ENCODE measurements at places on chromosomes 16 and 17.

DNA sequence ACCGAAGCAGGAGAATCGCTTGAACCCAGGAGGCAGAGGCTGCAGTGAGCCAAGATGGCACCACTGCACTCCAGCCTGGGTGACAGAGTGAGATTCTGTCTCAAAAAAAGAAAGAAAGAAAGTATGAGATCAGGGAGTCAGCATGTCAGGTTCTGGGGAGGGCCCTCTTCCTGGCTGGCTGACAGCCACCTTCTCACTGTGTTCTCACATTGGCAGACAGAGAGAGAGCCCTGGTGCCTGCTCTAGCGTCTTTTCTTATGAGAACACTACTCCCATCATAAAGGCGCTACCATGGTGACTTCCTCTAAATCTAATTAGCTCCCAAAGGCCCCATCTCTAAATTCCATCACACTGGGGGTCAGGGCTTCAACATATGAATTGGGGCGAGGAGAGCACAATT, 27.6 kb upstream of the RBBP6 start:
- DNase-seq: no peak

DNA sequence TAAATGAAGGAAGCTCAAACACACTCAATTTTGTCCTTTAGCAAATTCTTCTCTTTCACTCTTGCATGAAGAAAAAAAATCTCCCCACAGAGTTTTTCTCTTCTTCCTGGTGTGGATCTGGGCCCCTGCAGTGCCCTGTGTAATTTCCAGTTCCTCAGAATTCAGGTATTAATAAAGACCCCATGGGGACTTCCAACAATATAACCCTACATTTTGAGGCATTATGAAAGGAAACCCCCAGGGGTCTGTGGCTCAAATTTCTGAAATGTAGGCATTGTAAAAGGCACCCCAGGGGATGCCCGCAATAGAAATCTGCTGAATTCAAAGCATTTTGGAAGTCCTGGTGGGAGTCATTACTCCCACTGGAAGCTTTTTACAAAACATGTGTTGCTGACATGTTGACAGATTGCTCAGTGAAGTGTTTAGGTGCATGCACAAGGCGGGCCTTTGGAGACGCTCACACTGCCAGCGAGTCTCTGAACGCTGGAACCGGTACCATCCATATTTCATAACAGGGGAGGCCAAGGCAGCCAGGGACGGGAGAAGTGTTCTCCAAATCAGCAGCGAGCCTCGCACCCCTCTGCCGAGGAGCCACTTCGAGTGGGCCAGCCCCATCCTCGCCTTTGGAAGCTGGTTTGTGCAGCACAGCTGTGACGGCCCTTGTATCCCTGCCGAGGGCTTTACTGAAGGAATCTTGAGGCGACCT, 154.0 kb downstream of the ZNF423 start:
- no peak for DNase-seq

- no peak for DNase-seq
These were observed 18.4 kb downstream of the SAP30BP start for GRCh38 chr17:75685499-75685898.

- no peak for DNase-seq
These were observed 120.8 kb downstream of the ABCA8 start for GRCh38 chr17:68834328-68834836.

DNA sequence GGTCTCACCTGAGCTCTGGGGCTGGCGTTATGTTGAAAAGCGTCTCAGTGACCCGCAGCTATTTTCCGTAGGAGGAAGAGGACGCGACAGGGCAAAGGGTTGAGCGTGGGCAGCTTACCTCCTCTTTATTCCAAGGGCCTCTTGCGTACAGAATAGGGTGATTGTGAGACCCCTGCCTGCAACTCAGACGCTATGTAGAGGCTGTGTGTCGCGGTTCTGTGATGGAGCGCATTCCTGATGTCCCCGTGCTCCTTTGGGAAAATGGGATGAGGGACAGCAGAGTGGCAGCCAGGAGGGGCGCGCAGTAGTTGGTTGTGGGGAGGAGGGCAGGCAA, 531 bp upstream of the CDH8 start:
- DNase-seq: no peak

DNA sequence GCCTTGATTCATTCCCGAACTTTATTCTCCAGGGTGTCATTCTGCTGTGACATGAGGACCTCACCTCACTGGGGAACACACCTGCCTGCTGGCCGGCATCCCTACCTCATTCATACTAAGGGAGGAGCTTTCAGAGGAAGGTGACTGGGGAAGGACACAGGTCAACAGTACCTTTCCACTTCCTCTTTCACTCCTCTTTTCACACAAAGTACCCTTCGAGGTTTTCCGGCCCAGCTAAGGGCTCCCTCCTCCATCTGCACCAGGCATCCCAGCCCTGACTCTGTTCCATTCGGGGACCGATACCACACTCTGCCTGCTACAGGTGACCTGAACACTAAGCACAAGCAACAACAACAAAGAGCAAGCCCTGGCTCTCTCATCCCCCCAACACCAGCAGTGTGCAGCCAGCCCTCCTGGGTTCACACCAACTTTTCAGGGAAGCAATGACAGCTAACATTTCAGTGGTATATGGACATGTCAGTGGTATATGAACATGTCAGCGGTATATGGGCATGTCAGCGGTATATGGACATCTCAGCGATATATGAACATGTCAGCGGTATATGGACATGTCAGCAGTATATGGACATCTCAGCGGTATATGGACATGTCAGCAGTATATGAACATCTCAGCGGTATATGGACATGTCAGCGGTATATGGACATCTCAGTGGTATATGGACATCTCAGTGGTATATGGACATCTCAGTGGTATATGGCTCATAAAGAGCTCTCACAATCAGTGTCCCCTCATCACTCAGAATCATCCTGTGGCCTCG, 16.0 kb downstream of the TRIM25 start:
- no peak for DNase-seq

- no peak for DNase-seq
These were observed 6.1 kb upstream of the CCL8 start for GRCh38 chr17:34313164-34313563.

GRCh38 chr17:78617511-78618061, 40.4 kb upstream of the DNAH17 start:
- DNase-seq: no peak

DNA sequence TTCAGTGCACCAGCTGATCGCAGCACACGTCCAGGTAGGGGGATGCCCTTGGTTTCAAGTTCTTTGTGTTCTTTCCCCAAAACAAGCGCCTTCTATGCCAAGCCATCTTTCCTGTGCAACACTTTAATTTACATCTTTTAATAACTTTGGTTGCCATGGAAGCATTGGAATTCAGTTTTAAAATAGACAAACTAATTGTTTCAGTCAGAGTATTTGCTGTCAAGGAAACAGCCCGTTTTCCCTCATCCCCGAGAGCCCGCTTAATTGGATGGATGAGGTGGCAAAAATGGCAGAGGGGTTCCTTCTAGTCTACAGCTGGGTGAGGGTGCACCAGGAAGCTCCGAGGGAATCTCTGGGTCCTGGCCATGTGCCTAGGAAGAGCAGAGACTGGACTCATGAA, 793.7 kb upstream of the EEF2KMT start:
- no peak for DNase-seq

All from activated CD8-positive, alpha-beta memory T cell treated with anti-CD3 and anti-CD28 coated beads for 24 hours (primary cell).